Epithelial cell of proximal tubule (primary cell): ENCODE measurements at places on chromosomes 3 and 15. TPM values are rescaled to one million over a fixed set of nuclear protein-coding genes. Genes with fewer than 3 reads are reported as not detected.

IMPG2 gene
- under 0.01 TPM in 2 replicates for total RNA-seq

MORC1 gene
- not detected in 2 replicates for total RNA-seq

HGD gene
- 5.9 and 18.1 TPM in 2 replicates for total RNA-seq

GPR62 gene
- total RNA-seq = not detected in 2 replicates

TMEM212 gene
- not detected in 2 replicates for total RNA-seq

BCL2A1 gene
- total RNA-seq = 1.2 and 3.5 TPM in 2 replicates

CYP1A2 gene
- not detected in 2 replicates for total RNA-seq

ZNF662 gene
- total RNA-seq = 1.7 and 6.3 TPM in 2 replicates

CYP19A1 gene
- total RNA-seq = not detected in 2 replicates

ZPLD1 gene
- total RNA-seq = 0.07 and 0.69 TPM in 2 replicates

AEN gene
- 58.8 and 61.9 TPM in 2 replicates for total RNA-seq

GASK1A gene
- total RNA-seq = 1.1 and 1.2 TPM in 2 replicates

AKAP13 gene
- total RNA-seq = 23.4 and 40.9 TPM in 2 replicates

ZNF502 gene
- 2.2 and 4.7 TPM in 2 replicates for total RNA-seq

APEH gene
- total RNA-seq = 126 and 199 TPM in 2 replicates

STRA6 gene
- total RNA-seq = 1.9 and 3.9 TPM in 2 replicates
